Activated CD4-positive, CD25-positive, alpha-beta regulatory T cell treated with anti-CD3 and anti-CD28 coated beads, Interleukin-2, amount 50 U/mL, for 24 hours (primary cell): ENCODE measurements at places on chromosomes 6 and 20.

GRCh38 chr6:65064844-65065243 is 642.2 kb downstream of the EYS start:
- no peak for ATAC-seq

- ATAC-seq, result no peak
Measured at GRCh38 chr6:47376930-47377329, 67.2 kb upstream of the TNFRSF21 start.

DNA sequence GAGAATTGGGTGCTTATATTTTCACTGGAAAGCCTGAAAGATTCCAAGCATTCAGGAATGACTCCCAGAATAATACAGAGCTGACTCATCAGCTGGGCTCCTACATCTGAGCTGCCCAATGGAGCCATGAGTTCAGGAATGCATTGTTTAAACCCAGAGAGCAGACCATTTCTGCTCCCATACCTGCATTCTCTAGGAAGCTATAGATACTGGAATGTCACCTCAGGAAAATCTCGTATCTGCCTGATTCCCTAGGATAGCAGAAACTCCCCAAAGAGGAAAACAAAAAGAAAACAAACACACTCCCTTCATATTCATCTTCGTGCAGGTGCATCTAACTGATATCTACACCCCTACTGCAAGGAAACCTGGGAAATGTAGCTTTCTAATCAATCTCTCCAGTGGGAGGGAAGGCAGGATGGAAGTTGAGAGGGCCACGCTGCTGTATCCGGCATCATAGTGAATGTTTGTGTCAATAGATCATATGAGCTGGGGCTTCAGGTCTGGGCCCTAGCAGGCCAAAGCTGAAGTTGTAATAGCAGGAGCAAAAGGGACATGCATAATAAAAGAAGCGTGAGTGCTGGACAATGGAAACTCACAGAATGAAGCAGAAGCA is 8.2 kb upstream of the SLC2A12 start:
- no peak for ATAC-seq

- ATAC-seq, result no peak
Measured at GRCh38 chr6:129486327-129486726, 223.7 kb downstream of the ARHGAP18 start.

GRCh38 chr20:20410678-20411077 is 42.8 kb downstream of the INSM1 start:
- no peak for ATAC-seq

- no peak for ATAC-seq
Measured at GRCh38 chr6:143498428-143498827, 13.1 kb downstream of the FUCA2 start.

DNA sequence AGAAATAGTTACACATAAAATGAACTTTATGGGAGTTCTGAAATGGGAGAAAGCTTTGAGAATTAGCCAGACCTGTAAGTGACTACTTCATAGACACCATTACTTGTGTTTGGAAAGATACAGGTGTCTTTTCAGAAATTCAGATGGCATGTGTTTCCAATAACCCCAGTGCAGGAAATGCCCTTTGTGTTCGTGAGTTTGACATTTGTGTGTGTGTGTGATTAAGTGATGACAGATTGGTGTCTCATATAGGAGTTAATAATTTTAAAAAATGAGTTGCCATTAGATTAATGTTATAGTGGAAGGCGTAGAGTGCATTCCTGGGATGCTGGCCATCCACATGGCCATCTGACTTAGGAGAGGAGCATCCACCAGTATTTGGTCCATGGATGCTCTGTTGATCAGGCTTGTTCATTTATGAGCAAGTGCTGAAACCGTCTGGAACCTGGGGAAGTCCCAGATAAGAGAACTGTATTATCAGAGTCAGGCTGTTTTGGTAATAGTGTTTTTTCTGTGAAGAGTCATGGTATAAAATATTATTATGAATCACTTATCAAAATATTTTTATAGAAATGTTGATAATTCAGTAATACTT is 3.1 kb downstream of the STK4 start:
- peak; percentile 19 for ATAC-seq

DNA sequence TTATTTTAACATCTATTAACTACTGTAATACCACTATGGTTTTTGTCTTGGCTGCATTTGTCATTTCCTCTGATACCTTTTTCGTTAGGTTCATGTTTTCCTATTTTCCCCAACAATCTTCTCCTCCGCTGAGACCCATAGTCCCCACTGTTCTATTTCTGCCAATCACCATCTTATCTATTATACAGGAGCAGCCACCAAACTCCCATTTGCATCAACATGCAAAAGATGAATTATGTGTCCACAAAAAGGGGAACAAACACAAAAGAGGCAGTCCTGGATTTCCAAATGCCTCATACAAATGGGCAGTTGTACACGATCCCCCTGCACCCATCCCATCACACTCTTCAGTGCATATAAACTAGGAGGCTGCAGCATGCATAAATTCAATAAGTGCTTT is 121.7 kb upstream of the MYLIP start:
- no peak for ATAC-seq

DNA sequence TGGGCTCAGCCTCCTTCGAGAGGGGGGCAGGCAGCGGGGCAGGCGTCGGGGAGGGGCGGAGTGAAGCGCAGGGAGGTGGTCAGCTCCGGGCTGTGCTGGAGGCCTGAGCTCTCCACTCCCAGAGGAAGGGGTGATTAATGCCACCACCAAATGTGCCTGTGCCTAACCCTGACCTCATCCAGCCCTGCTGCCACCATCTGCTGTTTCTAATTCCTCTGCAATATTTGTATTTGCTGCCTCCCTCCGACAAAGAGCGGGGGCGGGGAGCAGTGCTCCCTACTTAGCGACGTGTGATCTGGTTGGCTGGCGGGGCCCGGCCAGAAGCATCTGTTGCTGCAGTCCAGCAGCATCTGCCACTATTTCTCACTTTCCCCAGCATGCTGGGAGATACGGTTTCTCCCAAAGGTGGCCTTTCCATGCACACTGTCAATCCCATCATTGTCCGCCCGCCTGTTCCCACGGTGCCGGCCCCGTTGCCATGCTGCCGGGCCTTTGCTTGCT is 47.0 kb downstream of the DLL1 start:
- ATAC-seq, result no peak

- no peak for ATAC-seq
Measured at GRCh38 chr20:36632147-36632486, 13.9 kb downstream of the SLA2 start.

- no peak for ATAC-seq
Measured at GRCh38 chr6:159976686-159977254, 7.9 kb downstream of the IGF2R start.

DNA sequence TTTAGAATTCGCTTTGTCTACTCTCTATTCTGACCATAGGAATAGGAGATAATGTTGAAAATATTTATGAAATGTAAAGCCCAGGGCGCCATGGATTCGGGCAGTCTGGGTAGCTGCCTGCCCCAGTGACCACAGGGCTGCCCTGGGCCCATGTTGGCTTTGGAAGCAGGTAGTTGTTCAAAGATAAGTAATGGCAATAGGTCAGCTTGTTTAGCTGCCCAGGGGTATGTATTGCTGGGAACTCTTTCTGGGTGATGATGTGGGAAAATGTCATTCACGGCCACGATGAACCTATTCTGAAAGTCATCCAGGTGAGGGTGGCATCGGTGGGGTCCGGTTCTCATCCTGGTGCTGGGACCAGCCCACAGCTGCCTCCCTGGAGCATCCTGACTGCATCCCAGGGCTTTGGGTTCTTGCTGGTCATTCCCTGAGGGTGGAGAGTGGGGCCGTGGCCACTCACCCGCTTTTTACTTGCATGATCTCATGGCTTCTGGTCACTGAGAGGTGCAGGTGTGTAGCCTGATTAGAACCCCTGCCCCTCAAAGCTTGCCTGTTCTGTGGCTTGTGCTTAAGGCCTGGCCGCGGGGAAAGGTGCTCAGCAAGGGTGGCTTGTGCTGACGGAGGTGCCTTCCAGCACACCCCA is 102.8 kb downstream of the ERMARD start:
- no peak for ATAC-seq

DNA sequence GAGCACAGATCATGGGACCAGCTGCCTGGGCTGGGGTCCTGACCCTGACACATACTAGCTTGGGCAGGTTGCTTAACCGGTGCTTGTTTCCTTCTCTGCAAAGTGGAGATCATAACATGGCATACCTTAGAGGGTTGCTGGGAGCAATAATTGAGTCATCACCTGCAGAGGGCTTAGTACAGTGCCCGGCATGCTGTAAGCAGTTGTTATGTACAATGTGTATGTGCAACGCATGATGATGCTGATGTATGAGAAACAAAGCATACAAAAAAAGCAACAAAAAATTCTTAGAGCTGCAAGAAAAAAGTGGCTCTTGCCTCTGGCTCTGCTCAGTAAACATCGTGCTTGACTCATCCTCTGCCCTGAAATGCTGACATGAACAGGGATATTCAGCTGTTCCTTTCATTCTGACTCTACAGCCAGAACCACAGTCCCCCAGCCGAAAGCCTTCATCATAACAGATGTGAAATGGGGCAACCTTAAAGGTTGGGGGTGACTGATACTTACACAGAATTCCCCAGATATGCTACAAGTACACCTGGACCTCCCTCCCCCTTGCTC is 91.7 kb downstream of the CLIC5 start:
- peak; percentile 87 for ATAC-seq

DNA sequence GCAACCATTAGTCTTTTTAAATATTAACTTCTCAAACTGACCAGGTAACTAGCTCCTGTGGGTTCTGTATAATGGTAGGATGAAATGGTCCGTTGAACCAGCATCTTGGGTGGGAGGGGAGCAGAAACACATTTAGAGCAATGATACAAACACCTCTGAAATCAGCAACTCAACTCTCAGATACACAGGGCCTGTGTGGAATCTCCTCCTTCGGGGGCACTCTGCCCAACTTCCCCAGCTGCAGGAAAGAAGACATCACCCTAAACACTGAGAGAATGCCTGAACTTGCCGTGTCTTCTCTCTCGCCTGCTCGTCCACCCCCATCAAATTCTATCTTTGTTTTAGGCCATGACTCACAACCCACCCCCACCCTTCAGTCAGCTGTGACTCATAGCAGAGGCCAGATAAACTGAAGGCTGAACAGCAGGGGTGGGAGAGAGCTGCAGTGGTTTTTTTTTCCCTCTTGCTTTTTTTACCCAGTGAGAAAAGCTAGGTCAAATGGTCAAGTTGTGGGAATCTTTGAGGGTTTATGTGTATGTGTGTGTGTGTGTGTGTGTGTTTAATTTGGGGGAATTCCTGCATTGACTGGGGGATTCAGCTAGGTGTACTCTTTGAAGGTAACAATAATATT is 593.4 kb upstream of the JAG1 start:
- ATAC-seq, result no peak

DNA sequence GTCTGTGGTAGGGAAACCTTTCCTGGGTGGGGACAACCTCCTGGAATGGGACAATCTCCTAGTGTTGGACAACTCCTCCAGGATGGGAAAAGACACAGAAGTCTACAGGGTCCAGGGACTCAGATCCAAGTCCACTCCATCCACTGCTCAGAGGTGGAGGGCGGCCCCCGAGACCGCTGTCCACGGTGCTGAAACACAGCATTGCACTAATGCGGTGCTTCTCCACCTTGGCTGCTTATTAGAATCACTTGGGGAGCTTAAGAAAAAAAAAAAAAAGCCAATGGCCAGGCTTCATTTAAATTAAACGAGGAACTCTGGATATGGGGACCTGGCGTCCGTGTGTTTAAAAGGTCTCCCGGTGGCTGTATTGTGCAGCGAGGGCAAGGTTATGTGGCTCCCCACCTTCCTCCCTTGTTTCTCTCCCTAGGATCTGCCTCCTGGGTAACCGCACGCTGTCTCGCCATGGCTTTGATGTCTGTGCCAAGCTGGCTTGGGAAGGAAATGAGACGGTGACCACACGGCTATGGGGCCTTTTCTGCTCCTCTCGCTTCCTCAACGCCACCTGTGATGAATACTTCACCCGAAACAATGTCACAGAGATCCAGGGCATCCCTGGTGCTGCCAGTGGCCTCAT is 12.0 kb downstream of the SLC12A5 start:
- no peak for ATAC-seq

DNA sequence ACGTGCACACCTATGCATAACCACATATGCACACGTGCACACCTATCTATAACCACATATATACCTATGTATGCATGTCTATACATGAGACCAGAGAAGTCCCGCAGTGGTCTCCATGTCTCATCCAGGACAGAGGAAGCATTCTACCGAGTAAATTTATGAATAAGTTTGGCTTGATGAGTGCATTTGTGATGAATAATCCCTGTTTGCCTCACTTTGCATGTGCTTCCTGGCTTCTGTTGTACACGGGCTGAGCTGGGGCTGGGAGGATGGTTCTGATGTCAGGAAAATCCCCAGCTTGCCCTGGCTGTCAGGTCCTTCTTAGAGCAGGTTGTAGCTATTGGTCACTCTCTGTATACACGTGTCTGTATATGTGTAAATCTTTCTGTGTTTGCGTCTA is 157.6 kb upstream of the RPS6KA2 start:
- ATAC-seq, result no peak

DNA sequence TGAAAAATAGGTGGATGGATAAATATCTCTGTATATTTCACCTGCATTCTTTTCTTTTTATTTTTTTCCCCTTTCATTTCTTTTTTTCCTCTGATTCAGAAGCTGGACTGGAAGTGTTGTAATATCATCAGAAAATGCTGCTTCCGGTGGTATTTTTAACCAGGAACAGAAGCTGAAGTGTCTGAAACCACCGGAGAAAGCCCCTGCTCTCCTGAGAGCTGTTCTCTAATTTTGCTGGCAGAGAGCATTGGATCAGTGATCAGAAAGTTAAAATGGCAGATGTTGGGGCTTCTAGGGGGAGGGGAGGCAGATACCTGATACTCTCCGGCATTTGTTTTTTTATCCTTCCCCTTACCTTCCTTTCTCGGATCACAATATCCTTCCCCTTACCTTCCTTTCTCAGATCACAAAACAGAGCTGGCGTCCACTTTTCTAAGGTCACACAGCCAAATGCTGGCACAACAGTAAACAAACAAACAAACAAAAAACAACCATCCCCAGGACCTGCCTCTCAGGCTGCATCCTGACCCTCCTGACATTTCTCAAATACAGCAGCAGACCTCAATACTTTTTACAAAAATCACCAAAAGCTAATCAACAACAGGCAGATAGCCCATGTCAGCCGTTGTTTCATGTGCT is 143.2 kb upstream of the ZNF217 start:
- no peak for ATAC-seq

GRCh38 chr6:7218406-7218988 is 94.5 kb downstream of the SSR1 start:
- no peak for ATAC-seq

DNA sequence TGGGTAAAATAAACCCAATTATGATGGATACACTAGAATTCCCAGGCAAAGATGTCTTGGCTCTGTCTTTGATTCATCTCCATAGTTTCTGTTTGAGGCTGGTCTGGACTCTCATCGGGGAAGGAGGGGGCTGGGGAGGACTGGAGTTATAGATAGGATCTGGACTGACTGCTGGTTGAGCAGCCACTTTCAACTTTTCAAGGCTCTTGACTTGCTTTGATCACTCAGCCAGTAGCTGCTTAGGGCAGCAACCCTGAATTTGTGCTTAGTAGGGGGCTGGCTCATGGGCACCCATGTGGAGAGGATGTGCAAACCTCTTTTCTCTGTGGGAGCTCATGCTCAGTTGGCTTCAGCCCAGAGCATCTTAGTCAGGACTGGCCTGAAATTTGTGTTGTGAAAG is 114.0 kb upstream of the NEDD9 start:
- no peak for ATAC-seq

GRCh38 chr6:83270971-83271719 is 78.0 kb downstream of the RWDD2A start:
- ATAC-seq, result peak; percentile 69

- ATAC-seq, result peak; percentile 67
Measured at GRCh38 chr6:118736440-118736839, 85.0 kb upstream of the CEP85L start.
